ENCODE measurements at places on chromosomes 16 and 17.

DNA sequence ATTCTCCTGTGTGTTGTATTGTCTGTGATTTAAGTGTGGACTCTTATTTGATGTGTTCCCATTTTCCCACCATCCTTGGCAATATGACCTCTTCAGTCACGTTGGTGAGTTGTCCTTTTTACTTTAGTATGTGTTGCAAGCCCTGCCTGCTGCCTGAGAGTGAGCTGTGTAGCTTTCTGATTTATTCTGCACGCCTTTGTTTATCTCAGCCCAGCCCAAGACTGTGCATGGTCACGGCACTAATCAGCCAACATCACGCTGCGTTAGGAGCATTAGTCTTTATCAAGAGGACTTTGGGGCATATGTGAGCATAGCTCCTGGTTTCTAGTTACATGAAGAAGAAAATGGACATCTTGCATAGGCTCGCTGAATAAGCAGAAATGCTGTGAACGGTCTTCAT is 6.0 kb downstream of the TOM1L1 start:
- DNase-seq: no peak

GRCh38 chr16:82630219-82630618 is 3.5 kb downstream of the CDH13 start:
- no peak for DNase-seq

- no peak for DNase-seq
These were observed 15.4 kb downstream of the ZNF18 start for GRCh38 chr17:11981862-11982261.

DNA sequence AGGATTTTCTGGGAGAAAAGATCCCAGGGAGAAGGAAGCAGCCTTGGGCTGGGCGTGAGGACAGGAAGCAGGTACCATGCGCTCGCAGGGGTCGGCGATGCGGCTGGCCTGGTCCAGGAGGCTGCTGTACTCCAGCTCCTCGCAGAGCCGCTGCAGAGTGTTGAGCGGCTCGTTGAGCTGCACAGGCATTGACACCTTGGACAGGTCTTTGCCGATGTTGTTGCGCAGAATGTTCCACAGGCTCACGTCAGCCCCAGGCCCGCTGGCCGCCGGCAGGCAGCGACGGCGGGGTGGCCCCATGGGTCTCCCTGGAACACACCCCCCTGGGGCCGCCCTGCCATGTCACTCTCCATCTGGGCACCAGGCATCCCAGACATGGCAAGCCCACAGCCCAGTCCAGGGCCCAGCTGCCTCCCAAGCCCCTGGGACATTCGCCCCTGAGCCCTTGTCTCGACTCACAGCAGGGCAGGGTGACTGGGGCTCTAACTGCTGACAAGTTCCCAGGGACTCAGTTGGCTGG is 8.0 kb downstream of the OSBPL7 start:
- DNase-seq: no peak

- peak; percentile 87 for DNase-seq
These were observed 1.4 kb upstream of the KANSL1 start for GRCh38 chr17:46194393-46195216.

- DNase-seq: no peak
These were observed 11.7 kb downstream of the TUBB3 start for GRCh38 chr16:89934611-89935553.

GRCh38 chr16:69077251-69077650 is 28.2 kb upstream of the HAS3 start:
- no peak for DNase-seq

DNA sequence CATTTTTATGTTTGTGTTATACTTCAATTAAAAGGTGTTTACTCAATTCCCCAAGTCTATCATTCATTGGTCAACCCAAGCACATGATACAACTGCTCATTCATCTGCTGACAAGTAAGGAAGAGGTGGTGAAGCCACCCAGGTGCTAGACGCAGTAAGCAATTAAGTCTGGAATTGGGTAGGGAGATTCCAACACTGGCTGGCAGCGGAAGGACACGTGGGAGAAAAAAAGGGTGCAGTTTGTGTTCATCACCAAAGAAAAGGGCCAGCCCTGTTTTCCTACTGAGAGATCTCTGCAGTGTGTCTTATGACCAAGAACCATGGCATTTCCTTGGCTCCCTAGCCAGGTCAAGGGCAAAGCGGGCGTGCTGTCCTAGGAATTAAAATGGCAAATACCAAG is 11.8 kb upstream of the ZNF23 start:
- no peak for DNase-seq

DNA sequence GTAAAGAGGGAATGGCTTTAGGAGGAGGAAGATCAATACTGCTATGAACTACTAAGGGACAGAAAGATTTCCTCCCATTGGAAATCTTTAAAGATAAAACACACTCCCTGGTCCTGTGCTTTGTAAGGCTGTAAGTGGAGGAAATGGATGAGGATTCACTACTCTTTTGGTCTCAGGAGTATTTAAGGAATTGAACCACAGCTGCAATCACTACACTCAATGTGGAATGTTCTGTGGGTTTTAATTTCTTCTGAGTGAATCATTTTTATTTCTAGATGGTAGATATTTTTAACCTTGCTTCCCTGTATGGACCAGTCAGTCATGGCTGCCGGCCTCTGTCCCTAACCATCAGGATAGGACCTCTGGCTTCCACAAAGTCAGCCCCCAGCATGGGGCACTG is 65.6 kb downstream of the SDR42E1 start:
- DNase-seq: no peak

DNA sequence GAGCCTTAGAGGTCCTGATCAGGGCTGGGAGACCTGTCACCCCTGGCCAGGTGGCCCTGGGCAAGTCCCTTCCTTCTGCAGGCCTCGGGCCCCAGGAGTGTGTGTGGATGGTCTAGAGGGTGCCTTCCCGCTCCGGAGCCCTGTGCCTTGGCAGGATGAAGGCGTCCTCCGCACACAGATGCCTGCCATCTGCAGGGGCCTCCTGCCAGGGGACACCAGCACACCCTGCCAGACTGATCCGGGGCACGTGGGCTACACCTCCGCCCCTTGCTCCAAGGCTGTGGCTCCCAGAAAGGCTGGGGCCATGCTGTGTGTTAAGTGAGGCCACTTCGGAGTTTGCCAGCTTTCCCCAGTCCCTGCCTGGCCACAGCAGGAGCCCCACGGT is 30.7 kb downstream of the NPTX1 start:
- DNase-seq: no peak

DNA sequence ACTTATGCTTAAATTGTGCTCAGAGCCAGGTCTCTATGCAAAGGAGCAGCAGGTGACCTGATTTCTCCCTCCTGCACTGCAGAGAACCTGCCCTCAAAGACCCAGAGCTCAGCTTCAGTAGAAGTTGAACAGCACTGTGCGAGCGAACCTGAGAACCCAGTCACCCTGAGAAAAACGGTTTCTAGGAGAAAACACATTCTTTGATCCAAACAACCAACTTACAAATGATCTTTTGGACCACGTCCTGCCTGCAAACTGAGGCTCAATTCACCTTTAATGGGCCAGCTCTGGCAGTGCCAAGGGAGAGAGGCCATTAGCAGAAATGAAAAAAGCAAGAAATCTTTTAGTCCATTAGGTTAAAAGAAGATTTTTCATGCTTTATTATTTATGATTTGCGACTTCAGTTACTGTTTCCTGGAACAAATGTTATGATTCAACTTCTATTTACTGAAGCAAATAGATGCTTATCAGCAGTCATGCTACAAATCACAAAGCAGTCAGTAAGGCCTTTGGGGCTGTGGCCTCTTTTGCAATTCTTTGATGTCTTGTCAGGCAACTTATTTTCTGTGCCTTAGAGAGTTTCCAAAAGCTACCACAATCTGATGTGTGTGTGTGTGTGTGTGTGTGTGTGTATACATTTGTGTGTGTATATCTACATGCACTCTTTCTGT is 65.7 kb upstream of the LRRC37A3 start:
- DNase-seq: peak; percentile 44

DNA sequence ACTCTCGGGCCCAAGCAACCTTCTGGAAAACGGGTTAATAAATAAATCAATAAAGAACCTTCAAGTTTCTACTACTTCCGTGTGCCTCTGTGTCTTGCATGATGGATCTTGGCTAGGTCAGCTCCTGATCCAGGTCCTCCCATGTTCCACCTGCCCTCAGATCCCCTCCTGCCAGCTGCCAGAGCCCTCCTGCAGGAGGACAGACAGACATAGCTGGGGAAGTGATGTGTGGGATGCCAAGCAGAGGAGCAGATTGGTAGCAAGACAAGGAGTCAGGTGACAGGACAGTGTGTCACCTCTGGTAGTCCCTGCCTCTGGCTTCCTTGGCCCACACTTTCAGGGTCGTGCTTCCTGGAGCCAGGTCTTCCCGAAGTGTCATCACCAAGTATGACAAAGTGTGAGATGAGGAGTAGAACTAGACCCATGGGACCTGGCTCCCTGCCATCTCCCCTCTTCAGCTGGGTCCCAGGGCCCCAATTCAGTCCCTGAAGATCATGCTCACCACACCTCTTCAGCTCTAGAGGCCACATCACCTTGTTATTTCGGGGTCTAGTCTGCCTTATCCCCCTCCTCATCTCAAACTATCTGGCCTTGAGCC is 1.0 kb upstream of the EPN3 start:
- DNase-seq: peak; percentile 39

DNA sequence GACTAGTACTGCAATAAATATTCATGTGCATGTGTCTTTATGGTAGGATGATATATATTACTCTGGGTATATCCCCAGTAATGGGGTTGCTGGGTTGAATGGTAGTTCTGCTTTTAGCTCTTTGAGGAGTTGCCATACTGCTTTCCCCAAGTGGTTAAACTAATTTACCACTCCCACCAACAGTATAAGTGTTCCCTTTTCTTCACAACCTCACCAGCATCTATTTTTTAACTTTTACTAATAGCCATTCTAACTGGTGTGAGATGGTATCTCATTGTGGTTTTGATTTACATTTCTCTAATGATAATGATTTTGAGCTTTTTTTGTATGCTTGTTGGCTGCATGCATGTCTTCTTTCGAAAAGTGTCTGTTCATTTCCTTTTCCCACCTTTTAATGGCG is 32.9 kb downstream of the ITGAM start:
- DNase-seq: no peak

DNA sequence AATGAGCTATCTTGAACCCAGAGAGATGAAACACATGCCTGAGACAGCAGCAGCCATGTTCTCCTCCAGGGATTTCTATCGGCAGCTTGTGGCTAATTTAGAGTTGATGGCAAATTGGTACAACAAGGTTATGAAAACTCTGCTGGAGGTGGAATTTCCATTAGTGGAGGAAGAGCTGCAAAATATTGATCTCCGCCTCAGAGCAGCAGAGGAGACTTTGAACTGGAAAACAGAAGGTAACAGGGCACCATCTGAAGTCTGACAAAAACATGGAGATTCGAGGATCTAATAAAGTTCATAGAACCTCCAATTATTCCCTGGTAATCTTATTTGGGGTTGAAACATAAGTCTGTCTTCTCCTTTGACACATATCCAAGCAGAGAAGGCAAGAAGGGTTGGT is 52.8 kb downstream of the DNAH9 start:
- DNase-seq: no peak

- no peak for DNase-seq
These were observed 109.3 kb upstream of the METRNL start for GRCh38 chr17:82970067-82970466.

GRCh38 chr17:44489581-44489980 is 13.6 kb downstream of the GPATCH8 start:
- DNase-seq: no peak

DNA sequence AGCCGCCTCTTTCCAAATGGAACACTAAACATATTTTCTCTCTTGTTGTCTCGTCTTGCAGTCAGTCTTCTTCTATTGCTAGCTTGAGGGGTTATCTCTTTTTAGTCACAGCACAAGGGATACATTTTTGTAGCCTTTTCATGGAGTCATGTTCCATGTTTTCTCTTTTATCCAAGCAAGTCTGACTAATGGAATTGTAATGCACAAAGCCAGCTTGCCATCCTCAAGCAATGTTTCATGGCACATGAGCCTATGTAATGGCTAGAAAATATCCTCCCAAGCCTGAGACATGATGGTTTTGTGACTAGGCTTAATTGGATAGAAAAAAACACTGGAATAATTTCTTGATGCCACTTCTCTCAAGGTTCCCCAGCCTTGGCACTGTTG is 414.6 kb upstream of the GOT2 start:
- DNase-seq: no peak

DNA sequence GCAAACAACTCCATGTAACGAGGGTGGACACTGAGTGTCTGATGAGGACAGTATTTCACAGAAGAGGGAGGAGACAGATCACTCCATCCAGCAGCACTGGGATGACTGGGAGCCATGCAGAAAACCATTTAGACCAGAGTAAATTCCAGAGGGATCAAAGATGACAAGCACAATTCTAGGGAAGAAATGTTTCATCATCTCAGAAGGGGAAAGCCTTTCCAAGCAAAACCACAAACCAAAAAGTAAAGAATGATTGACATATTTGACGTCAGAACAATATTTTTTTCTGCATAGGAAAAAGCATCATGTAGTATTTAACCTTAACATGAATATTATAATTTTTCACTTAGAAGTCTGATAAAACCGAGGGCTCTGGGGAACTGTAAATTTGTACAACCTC is 4.8 kb downstream of the DNASE1 start:
- no peak for DNase-seq

DNA sequence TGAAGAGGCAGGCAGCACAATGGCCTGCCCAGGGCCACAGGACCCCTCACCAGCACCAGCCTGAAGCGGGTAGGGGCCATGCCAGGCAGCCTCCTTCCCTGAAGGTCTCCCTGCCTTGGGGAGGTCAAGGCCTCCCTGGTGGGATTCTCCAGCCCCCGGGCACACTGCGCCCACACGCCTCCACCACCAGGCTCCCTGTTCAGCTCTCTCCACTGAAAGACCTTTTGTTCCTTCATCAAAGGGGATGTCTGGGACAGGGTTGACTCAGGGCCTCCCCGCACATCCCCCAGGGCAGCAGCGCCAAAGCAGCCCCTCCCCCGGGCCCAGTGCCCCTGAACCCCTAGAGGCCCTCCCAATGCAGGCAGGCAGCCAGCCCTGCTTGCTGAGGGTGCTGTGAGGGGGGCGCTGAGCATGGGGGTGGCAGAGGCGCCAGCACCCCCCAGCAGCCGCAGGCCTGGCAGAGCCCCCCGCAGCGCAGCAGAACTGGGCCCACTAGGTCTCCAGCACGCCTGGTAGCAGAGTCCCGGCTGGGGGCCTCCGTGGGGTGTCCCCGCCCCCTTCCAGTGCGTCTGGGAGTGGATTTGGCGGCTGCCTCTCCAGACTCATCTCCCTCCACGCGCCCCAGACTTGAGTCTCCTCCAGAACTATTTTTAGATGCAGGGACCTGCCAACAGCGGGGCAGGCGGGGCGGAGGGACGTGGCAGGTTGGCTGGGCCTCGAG is 13.1 kb downstream of the BCAR1 start:
- no peak for DNase-seq

DNA sequence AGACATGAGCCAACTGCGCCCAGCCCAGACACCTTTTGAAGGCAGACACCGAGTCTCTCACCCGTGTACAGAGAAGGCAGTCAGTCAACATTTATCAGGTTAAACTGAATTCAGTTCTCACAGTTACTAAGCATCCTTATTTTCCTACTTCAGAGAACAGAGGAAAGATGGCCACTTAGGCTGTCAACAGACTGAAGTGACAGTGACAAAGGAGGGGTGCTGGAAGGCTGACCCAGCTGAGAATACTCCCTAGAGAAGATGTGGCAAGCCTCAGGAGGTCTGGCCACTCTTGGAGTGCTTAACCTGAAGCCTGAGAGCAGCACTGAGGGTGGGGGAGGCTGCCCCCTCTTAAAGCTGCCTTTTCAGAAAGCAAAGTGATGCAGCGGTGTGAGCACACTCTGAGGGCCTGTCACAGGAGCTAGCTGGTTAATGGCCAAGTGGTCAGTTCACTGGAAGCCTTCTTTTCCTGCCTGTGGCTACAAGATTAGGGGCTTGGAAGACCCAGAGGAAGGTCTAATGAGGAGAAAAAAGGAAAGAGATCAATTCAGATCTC is 51.0 kb upstream of the SREBF1 start:
- no peak for DNase-seq

- no peak for DNase-seq
These were observed 10.6 kb downstream of the ZFHX3 start for GRCh38 chr16:73037331-73037745.

Measured in hematopoietic multipotent progenitor cell treated with erythropoietin and hydrocortisone succinate and interleukin-3 and kit ligand, for 8 days (in vitro differentiated cells).